ENCODE measurements at places on chromosomes 12 and 14.

DNA sequence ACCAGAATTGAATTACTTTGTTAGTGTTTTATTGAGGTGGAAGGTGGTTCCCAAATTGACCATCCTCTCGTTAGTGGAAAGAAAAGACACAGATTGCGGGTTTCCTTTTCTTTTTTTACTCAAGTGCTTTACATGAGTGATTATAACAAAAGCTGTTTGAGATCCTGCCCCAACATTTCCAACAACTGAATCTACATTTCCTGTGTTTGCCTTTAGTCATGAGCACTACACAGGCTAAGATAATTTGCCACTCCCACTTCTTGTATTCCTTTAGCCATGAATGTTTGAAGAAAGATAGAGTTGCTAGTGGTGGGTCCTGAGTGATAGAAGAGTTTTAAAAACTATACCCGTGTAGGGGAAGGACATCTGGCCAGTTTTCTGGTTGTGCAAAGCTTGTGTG is 16.0 kb downstream of the RERGL start:
- DNase-seq, result no peak

- DNase-seq, result no peak
Observed at GRCh38 chr14:53391156-53391555, 238.0 kb upstream of the DDHD1 start.

GRCh38 chr12:70044167-70044566 is 199.1 kb upstream of the CNOT2 start:
- no peak for DNase-seq

GRCh38 chr12:109581856-109582255 is 8.3 kb downstream of the MVK start:
- no peak for DNase-seq

Data from T-helper 2 cell treated with Interferon-gamma antibody and Interleukin-4, amounts not matched to agents 5 μg/mL and 100 μg/mL, for 36 hours (primary cell).